T-cell (primary cell): ENCODE measurements at places on chromosomes 11 and 22. TPM values are rescaled to one million over a fixed set of nuclear protein-coding genes. Genes with fewer than 3 reads are reported as not detected.

DNA sequence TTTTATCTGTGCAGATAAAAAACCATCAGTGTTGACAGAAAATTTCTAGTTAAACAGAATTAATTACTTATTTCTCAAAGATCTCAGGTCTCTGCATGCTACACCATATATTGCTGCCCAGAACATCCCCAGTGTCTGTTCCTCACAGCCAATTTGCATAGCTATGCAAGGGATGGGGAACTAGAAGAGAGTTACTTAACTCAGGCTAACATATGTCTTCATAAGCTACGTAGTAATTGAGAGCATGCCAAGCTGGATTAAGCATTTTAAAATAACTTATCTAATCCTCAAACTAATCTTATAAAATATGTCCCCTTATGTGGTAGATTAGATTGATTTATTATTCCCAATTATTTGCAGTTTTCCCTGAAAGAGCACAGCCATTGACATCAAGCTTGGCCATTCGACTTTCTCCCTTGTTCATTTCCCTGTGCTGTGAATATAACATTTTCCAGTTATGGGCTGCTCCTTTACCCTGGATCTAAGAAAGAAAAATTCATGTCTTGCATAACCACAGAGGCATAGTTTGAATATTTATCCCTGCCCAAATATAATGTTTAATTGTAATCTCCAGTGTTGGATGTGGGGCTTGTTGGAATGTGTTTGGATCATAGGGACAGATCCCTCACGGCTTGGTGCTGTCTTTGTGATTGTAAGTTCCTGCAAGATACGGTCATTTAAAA is 69.1 kb downstream of the C11orf87 start:
- DNase-seq: no peak

- DNase-seq: no peak
Observed at GRCh38 chr11:84289381-84289906, 1003.3 kb upstream of the CCDC90B start.

DNA sequence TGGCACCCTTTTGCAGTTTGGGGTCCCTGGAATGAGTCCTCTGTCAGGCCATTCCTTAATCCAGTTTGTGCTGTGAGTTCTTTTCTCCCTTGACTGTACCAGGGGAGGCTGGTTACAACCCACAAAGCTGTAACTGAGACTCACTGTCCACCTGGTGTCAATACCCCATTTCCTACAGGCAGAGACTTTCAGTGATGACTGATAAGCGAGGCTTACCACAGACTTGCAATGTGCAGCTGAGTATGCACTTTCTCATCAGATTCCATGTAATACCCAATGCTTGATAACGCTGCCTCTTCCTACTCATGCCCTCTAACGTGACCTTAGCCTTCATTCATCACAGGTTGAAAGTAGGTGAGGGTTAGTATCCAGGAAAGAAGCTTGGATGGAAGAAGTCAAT is 120.1 kb downstream of the INSC start:
- DNase-seq: no peak

GRCh38 chr11:12361682-12362081 is 15.7 kb upstream of the PARVA start:
- DNase-seq: no peak

GRCh38 chr11:114478001-114478410 is 38.7 kb downstream of the REXO2 start:
- DNase-seq: no peak

GRCh38 chr11:105000167-105000566 is 22.8 kb downstream of the CASP5 start:
- DNase-seq: peak; percentile 2

DNA sequence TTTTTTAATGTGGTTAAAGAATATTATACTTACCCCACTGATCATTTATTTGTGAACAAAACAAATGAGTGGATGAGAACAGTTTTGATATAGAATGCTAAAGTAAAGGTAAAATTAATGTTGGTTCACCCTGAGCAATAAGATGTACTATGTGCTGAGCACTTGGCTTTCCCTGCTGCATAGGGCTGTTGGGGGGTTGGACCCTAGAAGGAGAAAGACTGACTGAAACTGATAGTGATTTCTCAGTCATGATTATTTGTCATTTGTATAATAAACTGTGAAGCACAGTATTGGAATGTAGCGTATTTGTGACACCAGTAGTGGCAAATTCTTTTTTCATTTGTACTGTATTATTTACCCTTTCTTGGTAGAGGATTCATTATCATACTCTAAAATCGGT is 63.3 kb downstream of the PRMT3 start:
- DNase-seq: no peak

GRCh38 chr22:19853879-19854777 is 546 bp downstream of the GNB1L start:
- DNase-seq: peak; percentile 28

DNA sequence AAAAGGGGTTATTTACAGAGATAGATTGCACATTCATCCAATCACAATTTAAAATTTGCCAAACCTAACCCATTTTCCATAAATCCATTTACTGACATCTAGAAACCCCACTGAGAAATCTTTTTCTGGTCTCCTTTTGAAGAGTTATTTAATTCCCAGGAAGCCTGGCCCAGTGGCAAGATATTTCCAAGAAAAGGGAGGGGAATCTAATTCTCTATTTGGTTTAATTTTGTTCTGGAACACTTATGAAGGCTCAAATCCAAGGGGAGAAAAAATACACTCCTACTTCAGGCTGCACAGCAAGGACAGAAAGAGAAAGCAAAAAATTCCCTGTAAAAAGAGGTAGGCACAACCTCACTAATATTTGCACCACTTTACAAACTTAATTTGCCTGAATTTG is 88.2 kb upstream of the LDLRAD3 start:
- DNase-seq: no peak

DNA sequence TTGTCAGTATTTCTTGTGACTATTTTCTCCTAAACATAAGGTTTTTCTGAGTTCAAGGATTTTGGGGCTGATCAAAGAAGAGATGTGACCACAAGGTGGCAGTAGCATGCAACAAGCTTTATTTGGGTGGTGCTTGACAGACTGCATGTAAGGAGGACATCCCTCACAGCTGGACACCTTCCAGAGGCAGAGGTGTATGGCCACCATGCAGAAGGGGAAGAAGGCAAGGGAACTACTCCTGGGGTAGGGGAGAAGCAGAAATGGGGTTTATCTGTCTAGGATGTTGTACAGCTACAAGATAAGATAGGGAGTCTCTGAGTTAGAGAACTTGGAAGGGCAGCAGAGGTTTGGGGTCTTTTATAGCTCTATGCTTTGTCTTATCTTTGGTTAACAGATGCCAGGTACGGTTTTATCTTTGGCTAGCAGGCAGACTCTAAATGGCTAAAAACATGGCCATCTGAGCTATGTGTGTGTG is 5.1 kb upstream of the BIRC2 start:
- DNase-seq: peak; percentile 60

DNA sequence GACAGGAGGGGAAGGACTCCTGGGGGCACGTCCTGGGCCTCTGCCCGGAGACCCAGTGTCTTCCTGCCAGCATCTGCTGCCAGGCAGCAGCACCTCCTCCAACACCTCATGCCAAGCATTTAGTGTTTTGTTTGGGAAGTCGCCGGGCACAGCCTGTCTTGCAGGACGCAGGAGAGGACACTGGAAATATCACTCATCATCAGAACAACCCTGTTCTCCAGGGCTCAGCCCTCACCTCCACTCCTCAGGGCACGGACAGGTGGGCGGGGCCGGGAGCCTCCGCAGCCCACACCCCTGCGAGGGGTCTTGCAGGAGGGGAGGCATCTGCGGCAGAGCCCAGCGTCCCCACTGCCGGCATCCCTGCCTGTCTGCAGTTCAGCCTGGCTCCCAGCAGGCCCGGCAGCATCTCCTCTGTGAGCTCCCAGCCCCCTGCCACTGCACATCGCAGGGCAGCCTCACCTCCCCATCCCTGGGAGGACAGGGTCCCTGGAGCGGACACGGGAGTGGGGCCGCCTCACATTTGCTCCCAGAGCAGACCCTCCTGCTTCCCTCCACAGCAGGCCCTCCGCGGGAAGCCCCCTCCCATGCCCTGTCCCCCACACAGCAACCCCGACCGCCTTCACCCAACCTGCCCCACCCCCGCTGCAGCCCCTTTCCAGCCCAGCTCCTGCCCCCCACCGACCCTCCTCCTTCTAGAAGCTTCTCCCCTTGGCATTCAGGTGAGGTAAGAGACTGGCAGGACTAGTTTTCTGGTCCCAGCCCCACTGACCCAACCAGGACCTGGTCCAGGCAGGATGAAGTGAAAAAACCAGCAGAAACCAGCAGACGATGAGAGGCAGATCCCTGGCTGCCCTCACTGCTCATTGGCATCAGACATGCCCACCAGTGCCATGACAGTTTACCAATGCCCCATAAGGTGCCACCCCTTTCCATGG is 72.7 kb downstream of the BRD1 start:
- DNase-seq: no peak

GRCh38 chr11:46240861-46241260 is 36.6 kb upstream of the CREB3L1 start:
- DNase-seq: no peak

DNA sequence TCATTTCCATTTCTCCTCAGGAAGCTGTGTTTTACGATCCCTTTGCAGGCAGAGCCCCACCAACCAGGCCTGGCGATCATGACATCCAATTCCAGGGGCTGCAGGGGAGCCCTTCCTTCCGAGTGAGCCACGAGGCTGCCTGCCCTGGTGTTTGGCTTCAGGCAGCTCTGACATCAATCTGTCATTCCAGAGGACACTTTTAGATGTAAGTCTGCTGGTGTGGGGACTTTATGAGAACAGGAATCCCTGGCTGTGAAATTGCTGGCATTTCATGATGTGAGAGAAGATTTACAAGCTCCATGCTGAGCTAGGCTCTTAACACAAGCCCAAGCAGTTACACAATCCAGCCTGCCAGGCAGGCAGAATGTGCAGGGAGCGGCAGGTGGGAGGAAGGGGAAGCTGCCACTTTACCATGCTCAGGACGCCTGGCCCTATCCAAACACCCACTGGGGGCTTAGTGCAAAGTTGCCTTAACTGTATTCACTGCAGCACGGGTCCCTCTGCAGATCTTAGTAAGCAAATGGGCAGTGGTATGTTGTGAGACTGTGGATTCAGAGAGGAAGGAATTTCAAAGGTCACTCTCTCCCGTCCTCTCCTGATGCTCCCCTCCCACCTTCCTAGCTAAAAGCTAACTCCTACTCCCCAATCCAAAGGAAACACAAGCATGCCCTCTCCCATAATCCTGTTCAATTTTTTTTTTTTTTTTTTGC is 43.4 kb upstream of the MICAL2 start:
- no peak for DNase-seq

DNA sequence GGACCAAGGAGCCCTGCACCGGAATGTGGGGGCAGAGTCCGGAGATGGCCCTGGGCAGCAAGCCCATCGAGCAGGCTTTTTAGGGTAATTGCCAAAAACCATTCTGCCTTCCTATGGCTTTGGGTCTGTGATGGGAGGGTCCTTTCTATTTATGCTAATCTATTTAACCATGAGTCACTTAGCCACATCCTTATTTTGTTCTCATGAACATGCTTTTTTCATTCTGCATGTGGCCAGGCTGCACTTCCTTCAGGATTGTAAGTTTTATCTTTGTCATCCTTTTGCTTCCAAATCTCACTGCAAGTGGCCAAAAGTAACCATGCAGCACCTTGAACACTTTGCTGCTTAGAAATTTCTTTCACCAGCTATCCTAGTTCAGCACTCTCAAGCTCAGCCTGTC is 88.3 kb downstream of the EFCAB6 start:
- DNase-seq: no peak

DNA sequence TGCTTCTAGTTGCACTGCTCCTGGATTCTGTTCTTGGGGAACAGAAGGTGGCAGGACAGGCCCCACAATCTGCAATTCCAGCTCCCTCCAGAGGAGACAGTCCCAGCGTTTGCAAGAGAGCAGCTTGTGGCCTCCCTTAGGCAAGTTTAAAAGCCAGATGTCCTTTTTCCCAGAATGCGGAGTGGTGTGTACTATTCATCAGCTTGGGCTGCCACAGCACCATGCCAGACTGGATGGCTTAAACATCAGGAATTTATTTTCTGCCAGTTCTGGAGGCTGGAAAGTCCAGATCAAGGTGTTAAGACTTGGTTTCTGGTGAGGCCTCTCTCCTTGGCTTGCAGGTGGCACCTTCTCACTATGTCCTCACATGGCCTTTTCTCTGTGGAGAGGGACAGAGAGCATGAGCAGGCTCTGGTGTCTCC is 11.7 kb downstream of the MIAT start:
- no peak for DNase-seq

GRCh38 chr22:17086296-17086695 is 1.5 kb downstream of the IL17RA start:
- no peak for DNase-seq

SEPTIN3 gene
- total RNA-seq: 0.10 TPM

TXNRD2 gene
- 26.5 TPM for total RNA-seq

OR52M1 gene
- total RNA-seq: not detected

LIF gene
- 1.4 TPM for total RNA-seq

TRIM3 gene
- 19.7 TPM for total RNA-seq

MISFA gene
- total RNA-seq: not detected

SCO2 gene
- 3.3 TPM for total RNA-seq

FAM180B gene
- 0.51 TPM for total RNA-seq

MMP8 gene
- not detected for total RNA-seq

FADS1 gene
- total RNA-seq: 4.5 TPM

GAL gene
- not detected for total RNA-seq

KCNQ1OT1 gene
- 0.41 TPM for total RNA-seq
